ENCODE measurements at places on chromosomes 2 and 18.

DNA sequence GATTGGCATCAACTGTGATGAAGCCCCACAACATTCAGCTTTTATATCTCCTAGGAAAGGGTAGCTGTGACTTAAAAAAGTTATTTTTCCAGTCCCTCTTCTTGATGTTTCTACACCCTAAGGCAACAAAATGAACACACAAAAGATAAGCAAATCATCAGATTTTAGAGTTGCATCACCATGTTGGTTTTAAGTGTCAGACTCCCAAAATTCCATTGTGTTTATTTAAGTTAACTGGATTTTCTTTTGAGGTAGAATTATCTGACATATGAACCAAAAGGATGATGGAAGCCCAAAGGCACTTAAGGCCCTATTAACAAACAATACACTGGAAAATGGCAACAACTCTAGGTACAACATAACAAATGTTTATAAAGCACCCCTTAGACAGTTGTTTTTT lies 261.7 kb upstream of the SLC39A10 start:
- DNase-seq: peak; percentile 20

DNA sequence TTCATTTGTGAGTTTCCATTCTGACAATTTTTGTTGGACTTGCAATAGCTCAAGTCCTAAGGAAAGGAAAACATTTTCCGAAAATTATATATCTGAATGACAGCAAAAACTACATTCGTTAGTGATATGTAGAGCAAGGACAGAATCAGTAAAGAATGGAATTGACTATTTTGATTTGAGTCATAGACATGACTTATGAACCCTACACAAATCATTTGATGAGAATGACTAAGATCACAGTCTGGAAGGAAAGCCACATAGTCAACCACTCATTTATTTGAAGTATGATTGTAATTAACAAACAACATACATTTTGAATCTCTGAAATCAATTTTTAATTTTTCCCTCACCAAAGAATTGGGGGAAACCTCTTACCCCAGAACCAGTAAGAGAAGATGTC lies 231.6 kb upstream of the CRIM1 start:
- DNase-seq: no peak

DNA sequence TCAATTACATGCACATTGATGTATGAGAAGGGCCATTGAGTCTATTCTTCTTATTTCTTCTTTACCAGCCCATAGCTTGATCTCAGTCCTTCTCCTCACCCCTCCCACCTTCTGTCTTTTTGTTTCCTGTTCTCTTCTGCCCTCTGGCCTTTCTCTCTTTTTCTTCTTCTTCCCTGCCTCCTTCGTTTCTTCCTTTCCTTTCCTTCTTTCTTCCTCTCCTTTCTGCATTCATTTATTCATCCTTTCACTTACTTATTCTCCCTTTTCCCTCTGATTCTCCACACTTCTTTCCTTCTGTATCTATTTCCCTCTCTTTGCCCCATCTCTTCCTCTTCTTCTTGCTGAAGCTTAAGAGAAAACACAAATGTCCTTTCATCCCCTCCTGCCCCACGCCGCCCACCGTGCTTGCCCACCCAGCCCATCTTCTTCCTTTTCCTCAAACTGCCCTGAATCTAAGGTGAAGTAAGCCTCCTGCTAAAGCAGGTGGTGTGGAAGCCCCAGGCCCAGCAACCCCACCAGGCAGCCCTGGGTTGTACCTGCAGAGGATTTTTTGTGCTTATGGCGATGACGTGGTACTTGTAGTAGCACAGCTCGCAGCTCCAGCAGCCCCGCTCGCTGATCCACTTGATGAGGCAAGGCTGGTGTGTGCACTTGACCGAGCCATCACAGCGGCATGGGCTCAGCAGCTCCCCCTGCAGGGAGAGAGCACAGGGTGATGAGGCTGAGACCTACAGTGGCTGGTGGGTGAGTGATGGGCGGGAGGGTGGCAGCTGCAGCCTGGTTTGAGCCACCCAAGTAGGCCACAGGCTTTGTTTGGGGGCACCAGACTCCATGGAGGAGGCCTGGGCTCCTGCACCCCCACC lies 89.0 kb downstream of the MARCHF4 start:
- no peak for DNase-seq

- DNase-seq: peak; percentile 23
Measured at GRCh38 chr2:42171396-42171980, 2.3 kb downstream of the EML4 start.

All from EL (cell line).